ENCODE measurements at places on chromosomes 11 and 22.

GRCh38 chr11:87878373-87878825 is 296.8 kb downstream of the RAB38 start:
- peak; percentile 28 for DNase-seq

GRCh38 chr22:37062702-37063381 is 11.3 kb downstream of the KCTD17 start:
- DNase-seq, result no peak

DNA sequence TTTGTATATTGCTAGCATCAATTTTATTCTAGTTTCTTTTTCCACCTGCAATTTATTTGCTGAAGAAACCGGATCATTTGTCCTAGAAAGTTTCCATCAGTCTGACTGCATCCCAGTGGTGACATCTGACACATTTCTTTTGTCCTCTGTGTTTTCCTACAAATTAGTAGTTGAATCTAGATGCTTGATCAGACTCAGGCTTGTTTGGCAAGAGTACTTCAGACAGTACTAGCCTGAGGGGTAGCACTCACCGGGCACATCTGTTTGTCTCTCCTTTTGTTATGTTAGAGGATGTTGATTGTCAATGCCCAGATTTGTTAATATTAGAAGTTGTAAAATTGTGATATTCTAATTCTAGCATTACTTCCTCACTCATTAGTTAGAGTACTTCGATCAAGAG is 204.8 kb downstream of the SWAP70 start:
- no peak for DNase-seq

GRCh38 chr11:103322821-103323220 is 213.6 kb downstream of the DYNC2H1 start:
- peak; percentile 2 for DNase-seq

DNA sequence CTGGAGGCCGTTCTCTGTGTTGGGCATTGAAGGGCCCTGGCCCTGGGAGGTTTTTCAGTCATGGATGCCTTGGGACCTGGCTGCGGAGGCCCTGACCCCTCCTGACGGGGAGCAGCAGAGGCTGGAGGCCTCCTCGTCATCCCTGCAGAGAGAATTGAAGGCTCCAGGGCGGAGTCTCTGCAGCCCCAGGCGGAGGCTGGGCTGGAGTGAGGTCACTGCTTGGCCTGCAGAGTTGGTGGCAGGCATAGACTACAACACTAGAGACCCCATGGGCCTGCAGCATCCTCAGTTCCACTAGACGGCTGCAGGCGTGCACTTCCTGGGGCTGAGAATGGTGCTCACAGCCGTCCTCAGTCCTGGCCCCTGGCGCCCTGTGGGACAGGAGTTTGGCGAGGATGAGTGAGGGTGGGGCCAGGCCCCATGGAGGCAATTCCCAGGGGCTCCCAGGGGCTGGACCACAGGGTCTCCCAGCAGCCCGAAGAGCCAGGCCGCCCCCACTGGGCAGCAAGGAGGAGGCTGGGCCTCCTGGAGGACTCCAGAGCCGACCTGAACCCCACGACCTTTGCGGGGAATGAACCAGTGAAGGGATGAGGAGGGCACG is 1194.9 kb downstream of the BRD1 start:
- DNase-seq, result no peak

GRCh38 chr11:57354699-57355098 is 16.5 kb downstream of the P2RX3 start:
- no peak for DNase-seq

DNA sequence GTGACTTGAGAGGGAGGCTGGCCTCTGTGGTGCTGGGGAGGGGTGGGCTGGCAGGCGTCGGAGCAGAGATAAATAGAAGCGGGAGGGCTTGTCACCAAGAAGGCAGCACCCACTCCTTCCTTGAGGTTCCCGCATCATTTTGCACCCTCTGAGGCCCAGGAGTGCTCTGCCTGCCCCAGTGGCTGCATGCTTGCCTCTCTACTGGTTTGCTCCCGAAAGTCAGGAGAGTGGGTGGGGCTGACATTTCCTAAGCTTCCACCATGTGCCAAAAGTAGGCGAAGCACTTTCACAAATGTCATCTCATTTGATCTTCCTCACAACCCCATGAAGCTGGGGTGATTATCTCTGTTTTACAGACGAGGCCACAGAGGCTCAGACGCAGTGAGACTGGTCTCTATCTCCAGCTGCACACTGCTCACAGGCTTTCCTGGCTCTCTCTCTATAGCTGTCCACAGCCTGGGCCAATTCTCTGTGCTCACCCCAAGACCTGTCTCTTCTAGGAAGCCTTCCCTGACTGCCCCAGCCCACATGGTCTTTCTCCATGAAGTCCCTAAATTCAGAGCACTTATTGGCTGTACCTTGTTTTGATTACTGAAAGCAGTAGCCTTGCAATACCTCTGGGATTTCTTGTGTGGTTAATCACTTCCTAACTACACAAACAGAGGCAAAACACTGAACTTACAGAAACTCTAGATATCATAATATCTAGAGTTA is 2.6 kb upstream of the UCP3 start:
- DNase-seq, result no peak

DNA sequence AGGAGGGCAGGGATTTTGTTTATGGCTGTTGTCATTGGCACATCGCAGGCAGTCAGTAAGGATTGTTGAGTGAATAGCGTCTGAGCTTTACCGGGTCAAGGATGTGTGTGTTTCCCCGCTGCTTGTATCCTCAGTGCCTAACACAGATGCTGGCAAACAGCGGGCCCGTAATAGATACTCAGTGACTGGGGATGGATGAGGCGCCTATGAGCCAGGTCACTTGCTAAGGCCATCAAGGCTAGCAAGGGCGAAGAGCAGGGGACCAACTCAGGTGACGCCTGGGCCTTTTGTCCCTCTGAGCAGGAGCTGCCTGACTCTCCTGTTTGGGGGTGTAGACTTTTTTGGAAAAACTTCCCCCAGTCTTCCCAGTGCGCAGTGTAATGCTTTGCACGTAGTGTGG is 118.1 kb downstream of the HIPK3 start:
- DNase-seq, result no peak

DNA sequence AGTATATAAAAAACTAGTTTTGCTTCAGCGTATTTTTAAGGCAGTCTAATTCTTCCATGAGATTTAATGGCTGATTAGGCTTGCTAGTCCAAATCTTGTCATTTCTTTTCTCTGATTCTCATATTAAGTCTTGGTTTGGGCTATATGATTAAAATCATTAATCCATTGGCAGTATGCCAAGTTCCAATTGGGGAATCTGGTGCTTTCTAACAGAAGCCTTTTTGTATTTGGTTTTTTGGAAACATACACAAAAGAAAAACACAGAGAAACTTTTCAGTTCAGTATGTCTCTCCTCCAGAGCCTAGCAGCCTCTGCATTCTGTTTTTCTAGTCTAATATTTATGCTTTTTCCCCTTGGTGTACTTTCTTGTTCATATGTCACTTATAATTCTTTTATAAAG is 37.9 kb downstream of the SWAP70 start:
- DNase-seq, result no peak

DNA sequence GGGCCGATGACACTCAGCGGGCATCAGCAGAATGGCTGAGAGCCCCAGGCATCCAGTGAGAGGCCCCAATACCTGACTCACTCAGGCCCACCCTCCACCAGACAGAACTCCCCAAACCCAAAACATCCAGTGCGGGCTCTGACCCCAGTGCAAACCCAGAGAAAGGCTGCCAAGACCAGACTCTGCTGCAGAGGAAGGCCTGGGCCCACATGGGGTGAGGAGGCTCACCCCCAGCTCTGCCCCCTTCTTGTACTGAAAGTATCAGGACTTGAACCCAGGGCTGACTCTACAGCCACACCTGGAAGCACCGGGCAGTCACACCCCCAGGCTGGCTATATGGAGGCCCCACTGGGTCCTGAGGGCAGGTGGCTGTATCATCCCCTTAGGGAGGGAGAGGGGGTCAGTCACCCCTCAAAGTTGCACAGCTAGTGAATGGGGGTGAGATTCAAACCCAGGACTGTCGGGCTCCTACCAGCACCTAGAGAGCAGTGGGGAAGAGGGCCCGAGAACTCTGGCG is 49.3 kb downstream of the IGLL1 start:
- no peak for DNase-seq

DNA sequence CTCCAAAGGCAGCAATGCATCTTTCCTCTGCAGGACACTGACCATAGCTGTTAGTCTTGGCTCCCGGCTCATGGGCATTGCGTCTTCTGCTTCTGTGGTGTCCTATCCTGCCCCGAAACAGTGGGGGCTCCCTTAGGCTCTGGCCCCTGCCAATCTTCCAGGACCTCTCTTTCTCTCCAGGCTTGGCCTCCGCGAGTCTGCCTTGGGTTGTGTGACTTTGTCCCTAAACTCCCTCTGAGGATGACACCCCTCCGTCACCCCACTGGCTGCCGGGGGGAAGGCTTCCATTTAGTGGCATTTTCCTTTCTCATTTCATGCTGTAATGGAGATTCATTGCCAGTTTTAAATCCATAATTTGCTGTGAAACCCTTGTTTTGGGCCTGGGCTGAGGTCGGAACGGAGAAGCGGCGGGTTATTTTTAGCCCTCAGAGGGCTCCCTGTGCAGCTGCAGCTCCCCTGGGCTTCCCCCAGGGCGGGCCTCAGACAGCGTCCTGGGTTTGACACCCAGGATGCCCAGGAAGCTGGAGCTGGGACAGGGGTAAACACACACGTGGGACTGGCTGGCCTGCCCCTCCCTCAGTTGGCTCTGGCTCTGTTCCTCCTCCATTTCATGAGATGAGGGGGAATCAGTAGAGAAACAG is 156.1 kb downstream of the ST3GAL4 start:
- no peak for DNase-seq

Data from renal cortex interstitium (tissue), 15 donors.